HTR-8/SVneo (cell line): ENCODE measurements at places on chromosomes 7 and 10.

- peak; percentile 59 for DNase-seq
These were observed 52.7 kb upstream of the BTRC start for GRCh38 chr10:101301111-101301731.

DNA sequence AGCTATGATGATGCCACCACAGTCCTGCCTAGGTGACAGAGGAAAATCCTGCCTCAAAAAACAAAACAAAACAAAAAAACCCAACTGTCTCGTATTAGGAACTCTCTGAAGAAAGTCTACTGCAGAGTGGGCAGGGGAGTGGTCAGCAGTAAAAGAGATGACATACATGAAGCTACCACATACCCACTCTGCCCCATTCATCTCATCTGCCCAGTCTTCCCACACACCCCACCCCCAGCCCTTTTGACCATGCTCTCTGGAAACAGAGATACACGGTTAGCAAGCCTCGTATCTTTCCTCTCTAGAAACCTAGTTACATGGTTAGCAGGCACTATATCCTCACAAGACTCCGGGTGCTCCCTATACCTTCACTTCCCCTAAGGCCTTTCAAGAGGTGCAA lies 8.3 kb downstream of the SLC37A3 start:
- DNase-seq, result no peak

DNA sequence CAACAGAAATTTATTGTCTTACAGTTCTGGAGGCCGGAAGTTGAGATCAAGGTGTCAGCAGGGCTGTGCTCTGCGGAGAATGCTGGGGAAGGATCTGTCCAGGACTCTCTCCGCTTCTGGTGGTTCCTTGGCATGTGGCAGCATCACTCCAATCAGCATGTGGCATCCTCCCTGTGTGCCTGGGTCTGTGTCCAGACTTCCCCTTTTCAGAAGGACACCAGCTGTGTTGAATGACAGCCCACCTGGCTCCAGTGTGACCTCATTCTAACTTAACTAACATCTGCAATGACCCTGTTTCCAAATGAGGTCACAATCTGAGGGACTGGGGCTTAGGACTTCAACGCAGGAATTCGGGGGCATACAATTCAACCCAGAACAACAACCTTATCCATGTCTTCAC lies 141.9 kb downstream of the BMS1 start:
- no peak for DNase-seq

DNA sequence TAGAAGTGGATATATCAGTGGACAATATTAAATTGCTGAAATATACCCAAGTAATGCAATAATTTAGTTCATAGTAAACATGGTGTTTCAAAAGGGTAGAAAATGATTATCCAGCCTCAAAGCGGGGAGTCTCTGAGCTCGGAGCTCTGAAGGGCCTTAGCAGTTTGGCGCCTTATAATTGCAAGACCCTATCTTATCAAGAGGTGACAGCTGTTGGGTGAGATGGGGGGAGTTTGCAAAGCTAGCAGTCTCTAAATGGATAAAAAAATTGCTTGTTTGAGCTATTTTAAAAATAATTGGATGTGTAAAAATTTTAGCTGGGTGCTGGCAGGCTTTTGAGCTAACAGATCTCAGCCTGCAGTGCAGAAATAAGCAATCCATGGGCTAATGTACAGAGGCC lies 219.2 kb downstream of the CCSER2 start:
- DNase-seq, result no peak

GRCh38 chr10:18505456-18506118 lies 145.8 kb downstream of the NSUN6 start:
- peak; percentile 2 for DNase-seq

DNA sequence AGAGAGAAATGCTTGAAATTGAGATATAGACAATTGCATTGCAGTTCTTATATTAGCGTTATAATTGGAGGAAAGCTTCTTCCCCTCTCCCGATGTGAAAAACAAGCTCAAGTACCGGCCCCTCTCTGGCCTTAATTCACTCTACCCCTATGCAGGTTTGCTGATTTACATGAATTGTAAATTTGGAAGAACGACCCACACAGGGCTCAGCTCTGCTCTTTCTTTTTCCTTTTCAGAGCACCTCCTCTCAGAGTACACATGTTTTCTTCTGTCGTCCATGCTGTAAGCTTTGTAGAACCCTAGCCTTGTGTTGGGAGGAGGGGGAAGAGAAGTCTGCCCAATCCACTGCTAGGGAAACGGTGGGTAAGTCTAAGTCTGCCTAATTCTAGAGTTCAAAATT lies 140.8 kb downstream of the IQUB start:
- DNase-seq, result no peak

GRCh38 chr7:139494835-139495579 lies 11.5 kb upstream of the KLRG2 start:
- DNase-seq, result no peak

DNA sequence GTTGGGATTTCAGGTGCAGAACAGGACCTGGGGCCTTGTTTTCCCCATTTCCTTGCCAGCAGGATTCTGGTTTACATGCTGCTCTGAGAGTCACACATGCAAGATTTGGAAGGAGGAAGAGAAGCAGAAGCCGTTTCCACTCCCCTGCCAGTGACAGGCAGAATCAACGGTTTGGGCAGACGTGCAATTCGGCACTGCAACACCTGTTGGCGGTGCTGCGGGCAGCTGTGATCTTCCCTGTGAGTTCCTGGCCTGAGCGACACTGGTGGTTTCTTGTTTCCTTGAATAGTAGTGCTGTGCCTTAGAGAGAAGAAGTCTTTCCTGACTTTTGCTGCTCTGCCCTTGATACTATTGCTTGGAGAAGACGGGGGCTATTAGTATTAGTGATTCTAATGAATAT lies 1126.2 kb downstream of the TYW1 start:
- DNase-seq, result no peak

DNA sequence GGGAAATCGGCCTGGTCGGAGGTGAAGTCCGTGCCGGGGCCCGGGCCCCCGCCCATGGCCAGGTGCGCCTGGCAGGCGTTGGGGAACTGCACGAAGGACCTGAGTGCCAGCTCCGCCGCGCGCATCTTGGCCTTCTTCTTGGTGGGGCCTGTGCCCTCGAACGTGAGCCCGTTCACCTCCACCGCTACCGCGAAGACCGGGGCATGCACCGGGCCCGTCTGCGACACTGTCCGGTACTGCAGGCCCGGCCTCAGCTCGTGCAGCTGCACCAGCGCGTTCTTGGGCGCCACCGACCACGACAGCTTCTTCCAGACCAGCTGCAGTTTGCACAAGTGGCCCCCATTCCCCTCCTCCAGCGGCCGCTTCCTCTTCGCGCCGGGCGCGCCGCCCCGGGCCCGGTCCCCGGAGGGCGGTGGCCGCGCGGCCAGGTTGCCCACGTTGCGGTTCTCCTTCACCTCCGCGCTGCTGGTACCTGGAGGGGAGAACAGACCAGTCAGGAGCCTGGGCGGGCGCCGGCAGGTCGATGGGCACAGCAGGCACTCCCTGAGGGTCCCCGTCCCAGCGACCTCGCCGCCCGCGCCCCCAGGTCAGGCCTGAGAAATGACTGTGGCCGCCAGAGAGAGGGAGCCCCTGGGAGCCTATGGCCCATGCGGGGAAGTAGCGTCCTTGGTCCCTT lies 307.4 kb downstream of the WDR37 start:
- no peak for DNase-seq

DNA sequence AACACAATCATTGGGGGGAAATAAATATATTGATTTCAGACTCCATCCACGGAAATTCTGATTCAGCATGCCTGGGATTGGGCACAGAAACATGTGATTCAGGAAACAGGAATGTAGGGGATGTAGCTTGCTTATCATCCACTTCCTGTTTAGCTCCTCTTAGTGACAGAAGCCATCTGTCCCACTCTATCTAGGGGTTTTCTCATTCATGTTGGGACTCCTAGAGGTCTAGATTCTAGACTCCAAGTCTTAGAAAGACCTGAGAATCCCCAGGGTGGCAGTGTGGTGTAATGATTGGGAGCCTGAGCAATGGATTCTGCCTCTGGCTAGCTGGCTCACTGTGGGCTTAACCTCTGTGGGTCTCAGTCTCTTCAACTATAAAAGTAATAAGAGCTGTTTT lies 67.9 kb downstream of the CDK1 start:
- peak; percentile 39 for DNase-seq

DNA sequence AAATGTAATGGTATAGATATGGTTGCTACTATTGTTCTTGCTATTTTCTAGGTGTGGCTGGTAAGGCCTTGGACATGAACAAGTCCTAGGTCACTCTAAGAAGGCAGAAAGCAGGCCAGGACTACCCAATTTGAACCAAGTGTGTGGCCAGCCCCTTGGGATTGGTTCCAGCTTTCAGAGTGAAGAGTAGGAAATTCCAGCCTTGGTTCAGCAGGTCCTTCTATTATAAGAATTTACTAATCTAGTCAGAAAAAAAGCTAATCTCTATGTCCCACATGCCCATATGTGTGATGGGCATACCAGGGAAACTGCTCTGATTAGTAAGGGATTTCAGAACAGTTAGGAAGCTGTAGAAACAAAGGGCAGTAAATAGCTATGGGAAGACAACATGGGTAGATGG lies 7.8 kb upstream of the TARP start:
- no peak for DNase-seq

GRCh38 chr10:80205477-80206276 lies at the start of gene ANXA11:
Gene ANXA11 (minus strand): TSS chr10:80205537. CDS start chr10:80172861, 32,676 bp downstream.
- DNase-seq, result peak; percentile 89

DNA sequence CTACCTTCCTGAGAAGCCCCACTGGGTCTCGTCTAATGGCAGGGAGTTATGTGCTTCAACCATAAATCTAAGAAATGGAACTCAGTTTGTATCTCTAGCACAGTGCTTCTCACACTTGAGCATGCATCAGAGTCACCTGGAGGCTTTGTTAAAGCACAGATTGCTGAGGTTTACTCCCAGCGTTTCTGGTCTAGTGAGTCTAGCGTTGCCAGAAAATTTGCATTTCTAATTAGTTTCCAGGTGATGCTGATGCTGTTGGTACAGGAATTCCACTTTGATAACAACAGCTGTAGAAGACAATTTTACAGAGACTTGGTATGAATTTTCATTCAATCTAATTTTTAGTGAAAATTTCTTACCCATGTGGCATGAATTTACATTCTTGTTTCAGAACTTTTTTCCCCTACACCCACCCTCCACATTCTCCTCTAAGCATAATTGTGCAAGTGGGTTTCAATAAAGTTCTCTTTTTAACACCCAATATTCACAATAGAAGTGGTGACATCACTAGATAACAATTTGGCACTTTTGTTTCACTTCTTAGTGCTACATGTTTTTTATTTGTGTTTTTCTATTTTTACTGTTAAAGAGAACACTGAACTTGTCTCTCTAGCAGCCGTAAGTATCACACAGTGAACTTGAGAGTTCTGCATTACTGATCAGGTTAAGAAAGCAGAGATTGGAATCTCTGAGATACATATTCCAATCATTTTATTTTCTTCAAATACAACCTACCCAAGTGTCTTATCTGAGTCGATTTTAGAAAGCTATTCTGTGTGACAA lies 48.4 kb upstream of the BET1 start:
- no peak for DNase-seq

DNA sequence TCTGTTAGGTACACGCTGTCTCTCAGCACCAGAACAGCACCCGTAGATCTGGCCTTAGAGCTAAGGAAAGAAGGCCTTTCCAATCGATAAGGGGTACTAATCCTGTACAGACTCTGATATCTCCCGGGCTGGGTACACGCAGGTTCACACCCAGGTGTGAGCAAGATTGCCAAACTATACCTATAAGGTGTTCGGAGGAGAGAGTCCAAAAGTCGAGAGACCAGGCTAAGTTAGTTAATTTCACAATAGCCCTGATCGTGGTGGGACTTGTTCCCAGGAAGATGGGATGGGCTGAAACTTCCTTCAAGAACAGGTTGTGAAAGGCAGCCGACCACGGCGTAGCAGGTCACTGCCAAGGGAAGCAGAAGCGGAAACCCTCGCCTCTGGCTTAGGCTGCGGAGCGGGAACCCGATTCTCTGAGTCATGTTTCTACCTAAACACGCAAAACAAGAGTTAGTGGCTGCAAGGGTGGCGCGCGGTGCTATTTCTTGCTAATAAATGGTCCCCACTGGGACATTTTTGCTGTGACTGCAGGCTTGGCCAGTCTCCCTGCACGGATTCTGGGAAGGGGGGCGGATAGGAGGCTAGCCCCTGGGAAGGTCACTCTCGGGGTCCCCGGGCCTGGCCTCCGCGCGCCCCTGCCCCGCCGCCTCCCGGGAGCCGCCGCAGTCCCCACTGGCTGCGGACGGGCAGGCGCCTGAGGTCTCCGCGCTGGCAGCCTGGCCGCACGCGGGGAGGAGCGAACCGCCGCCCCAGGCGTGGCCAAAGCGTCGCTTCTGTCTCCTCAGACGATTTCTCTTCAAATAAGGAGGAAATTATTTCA lies 75.4 kb upstream of the PDSS1 start:
- no peak for DNase-seq

DNA sequence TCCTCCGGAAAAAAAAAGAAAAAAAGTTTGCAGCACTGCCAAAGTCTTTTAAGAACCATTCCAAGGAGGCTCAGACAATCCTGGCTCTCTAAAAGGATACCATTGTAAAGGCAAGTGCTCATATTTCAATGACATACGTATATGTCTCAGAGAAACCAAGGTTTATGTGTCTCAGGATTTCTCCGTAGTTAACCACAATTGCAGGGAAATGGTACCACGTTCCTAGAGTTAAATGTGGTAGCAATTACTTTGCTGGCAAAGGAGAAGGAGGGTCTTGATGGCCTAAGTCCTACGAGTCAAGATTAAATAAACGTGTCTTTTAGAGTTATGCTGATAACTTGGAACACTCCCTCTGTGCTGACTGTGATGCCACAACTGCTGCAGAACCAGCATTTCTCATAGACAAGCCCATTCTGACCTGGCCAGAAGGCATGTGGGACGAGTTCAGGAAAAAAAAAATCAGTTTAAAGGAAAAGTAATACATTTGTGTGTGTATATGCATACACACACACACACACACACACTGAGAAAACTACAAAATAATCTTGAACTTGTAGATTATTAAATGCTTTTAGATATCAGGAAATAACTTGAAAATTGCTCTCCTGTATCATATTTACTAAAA lies 245.9 kb downstream of the FGFR2 start:
- DNase-seq, result no peak

GRCh38 chr10:103598654-103599115 lies 105.2 kb downstream of the NEURL1 start:
- DNase-seq, result peak; percentile 88

DNA sequence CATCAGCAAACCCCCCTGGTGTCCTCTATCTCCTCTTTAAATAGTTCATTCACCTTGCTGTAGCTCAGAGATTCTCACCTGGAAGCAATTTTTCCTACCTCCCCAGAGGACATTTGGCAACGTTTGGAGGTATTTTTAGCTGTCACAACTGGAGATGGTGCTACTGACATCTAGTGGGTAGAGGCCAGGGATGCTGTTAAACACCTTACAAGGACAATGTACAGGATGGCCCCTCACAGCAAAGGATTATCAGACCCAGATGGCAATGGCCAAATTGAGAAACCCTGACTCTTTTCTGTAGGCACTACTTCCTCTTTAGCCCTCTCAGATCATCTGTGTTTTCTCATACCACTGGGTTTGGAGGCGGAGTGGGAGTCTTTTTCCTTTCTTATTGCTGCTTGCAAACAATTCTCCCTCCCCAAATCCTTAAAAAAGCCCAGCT lies 13.2 kb upstream of the TRA2A start:
- DNase-seq, result no peak

GRCh38 chr7:4102231-4102841 lies 579.8 kb upstream of the FOXK1 start:
- no peak for DNase-seq

- DNase-seq, result no peak
These were observed 103.7 kb downstream of the EBF3 start for GRCh38 chr10:129860396-129860795.
